ENCODE measurements at places on chromosomes 2 and 18.

GRCh38 chr2:109529532-109530449, 84.0 kb downstream of the SEPTIN10 start:
- no peak for DNase-seq

DNA sequence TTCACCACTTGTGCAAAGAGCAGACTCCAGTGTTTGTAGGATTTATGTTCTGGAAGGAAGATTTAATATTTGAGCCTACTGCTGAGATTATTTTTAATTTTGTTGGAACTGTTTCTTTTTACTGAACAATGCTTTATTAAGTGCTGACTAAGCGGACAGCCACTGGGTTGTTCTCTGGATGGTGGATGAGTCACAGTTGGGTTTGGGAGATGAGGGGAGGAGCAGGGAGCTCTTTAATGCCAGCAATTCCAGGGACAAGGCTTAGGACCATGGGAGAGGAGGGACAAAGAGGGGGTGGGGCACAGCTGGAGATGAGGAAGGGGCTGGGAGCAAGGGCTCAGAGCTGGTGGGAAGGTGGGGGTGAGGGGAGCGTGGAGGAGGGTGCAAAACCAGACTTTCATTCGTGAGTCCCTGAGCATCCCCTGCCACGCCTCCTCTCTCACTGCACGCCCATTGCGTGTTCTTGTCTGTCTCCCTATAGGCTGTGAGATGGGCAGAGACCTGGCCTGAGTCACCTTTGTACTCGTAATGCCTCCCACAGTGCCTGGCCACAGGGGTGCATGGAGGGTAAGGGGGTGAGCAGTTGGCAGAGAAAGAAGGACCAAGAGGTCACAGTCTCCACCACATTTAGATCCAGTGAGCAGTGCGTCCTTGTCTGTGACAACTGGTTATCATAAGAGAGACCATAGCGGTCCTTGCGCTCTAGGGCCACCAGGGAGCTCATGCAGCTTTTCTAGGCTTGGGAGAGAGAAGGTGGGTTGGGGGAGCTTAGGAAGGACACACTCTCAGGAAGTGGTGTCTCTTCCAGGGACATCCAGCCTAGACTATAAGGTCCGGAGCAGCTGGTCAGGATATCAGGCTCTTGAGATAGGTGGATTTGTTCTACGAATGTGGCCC, 18.4 kb downstream of the SLC4A3 start:
- peak; percentile 70 for DNase-seq

- no peak for DNase-seq
Observed at GRCh38 chr2:1287427-1287826, 125.8 kb upstream of the TPO start.

DNA sequence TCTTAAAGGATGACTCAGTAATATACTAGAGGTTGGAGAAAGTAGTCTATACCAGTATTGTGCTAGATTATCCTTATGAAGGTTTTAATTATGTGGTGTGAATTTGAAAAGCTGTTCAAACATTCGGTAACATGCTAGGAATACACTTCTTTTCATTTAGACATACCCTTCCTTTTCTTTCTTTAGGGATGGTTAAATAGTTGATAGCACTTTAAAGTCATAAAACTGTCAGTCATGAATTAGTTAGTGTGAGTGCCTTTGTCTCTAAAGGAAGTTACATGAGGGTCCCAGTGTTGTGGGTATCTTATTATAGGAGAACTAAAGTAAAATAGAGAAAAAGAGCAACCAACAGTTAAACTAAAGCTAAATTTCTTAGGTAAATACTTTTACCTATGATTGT, 149.3 kb downstream of the CSRNP3 start:
- no peak for DNase-seq

- DNase-seq, result no peak
Observed at GRCh38 chr2:69223759-69224511, 163.1 kb downstream of the GFPT1 start.

DNA sequence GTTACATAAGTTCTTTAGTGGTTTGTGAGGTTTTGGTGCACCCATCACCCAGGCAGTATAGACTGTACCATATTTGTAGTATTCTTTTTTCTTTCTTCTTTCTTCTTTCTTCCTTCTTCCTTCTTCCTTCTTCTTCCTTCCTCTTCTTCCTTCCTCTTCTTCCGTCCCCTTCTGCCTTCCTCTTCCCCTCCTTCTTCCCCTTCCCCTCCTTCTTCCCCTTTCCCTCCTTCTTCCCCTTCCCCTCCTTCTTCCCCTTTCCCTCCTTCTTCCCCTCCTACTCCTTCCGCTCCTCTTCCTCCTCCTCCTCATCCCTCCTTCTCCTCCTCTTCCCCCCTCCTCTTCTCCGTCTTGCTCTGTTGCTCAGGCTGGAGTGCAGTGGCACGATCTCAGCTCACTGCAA, 41.6 kb downstream of the CAB39 start:
- no peak for DNase-seq

DNA sequence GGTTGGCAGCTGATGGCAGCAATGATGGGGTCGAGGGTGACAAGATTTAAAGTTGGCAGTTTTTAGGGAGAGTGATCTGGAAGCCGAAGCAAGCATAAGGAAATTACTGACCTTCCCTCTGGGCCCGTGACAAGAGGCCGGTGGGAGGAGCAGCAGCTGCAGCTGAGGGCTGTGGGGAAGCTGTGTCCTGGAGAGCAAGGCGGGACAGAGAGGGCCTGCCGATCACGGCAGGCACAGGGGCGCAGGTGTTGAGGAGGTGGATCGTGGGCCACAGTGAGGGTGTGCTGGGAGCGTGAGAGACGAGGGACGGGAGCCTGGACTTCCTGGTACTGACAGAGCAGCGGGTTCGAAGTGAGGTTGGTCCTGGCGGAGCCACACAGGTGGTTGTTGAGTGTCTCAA, 31.0 kb downstream of the TRAF3IP1 start:
- DNase-seq, result no peak

DNA sequence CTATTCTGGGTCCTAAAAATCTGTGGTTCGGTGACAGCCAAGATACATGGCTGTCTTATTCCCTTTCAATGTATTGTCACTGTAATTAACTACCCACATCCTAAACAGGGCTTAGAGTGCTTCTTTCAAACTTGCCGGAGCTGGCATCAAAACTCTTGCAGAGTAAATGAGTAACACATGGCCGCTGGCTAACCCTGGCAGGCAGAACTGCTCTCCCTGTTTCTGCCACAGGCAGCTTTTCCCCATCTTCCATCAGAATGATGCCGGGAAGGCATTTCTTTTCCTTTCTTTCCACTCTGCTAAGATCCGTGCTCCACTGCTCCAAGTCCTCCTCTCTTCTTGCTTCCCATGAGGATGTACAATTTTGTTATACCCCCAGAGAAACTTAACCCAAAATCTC, 54.8 kb upstream of the PTPRM start:
- DNase-seq, result no peak

- DNase-seq, result no peak
Observed at GRCh38 chr2:114709936-114710850, 267.8 kb downstream of the DPP10 start.

- DNase-seq, result no peak
Observed at GRCh38 chr2:20224716-20225293, at the start of gene SDC1. TSS of gene SDC1 (minus strand) at chr2:20225130. CDS start at chr2:20224867, 263 bp downstream.

DNA sequence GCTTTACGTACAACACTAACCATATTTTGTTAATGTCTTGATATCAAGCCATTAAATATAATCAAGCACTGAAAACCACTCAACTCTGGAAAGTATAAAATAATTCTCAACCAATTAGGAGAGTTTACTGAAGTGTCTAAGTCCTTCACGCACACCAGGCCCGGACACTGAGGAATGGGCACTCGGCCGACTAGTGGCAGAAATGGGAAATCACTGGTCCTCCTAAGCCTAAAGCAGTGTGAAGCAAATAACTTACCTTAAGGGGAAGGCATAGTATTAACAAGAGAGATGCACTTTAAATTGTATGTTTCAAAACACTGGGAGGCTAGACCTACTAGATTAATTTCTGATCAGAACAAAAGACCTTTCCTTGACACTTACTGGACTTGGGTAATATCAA, 45.7 kb downstream of the FAM210A start:
- DNase-seq, result no peak

DNA sequence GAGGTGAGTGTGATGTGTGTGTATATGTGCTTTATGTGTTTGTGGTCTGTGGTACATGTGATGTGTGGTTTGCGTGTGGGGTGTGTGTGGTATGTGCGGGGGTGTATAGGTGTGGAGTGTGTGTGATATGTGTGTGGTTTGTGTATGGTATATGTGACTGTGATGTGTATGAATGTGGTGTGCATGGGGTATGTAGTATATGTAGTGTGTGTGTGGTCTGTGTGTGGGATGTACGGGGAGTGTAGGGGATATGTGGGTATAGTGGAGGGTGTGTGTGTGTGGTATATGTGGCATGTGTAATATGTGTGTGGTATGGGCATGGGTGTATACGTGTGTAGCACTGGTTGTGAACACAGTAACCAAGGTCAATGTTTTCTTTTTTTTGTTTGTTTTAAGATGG, 87.4 kb downstream of the ZNF385B start:
- no peak for DNase-seq

DNA sequence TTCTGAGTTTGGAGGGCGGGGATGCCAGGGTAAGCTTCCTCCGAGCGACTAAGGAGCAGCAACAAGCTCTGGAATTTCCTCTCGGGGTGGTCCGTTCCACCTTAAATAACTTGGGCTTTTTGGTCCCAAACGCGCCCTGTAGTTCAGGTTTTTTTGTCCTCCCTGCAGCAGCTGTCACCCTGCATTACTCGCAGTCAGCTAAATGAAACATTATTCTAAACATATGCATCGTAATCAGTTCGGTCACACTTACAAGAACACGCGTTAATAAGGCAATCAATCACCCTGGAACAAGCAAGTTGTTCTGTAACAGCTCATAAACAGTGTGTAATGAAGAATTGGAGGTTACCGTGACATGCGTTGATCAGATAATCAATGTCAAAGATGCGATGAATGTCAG, 8.3 kb downstream of the EVX2 start:
- no peak for DNase-seq

DNA sequence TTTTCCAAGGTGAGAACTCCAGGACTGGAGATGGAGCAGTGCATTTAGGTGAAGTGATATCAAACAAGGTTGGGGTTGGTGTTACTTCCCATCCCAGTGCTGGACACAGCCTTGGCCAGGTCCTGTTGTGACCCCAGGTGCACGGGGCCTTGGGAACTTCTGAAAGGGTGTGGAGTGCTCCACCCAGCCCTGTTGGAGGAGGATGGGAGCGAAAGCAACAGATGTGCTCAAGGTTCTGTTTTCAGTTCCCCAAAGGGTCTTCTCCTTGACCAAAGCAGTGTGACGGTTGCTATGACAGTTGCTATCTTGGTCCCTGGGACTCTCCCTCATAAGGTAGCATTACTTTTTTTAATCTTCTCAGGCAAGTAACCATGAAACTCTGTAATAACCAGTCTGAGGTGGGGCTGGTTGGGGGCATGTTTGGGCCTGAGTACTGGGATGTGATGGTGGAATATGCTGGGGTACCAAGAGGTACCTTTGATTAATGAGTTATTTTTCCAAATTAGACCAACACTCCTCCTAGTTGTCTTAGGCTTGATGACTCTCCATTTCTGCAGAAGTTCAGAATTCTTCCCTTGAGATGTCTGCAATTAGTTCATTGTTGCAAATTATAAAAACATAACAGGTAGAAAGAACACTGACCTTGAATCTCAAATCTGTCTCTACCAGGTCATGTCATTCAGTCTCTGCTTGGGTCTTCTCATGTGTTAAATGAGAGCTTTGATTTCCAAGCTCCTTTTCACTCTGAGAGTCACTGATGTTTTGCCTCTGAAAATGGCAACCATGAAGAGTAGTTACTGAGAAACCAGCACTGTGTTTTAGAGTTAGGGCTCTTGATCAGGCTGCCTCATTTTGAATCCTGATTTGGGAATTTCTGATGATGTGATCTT, 154.5 kb downstream of the RPIA start:
- DNase-seq, result no peak

DNA sequence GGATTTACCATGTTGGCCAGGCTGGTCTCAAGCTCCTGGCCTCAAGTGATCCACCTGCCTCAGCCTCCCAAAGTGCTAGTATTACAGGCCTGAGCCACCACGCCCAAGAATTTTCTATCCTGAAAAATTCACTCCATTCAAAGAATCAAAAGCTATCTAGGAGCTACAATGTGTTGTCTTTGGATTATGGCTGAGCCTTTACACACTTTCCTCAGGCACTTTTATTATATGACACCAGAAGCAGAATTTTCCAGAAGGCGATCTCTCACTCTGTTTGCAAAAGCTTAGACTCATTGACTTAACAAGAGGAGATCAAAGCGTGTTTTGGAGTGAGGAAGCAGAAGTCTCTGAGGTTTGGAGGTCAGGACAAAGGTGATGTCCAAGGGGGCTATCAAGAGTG, 3.6 kb downstream of the FAM124B start:
- DNase-seq, result no peak

DNA sequence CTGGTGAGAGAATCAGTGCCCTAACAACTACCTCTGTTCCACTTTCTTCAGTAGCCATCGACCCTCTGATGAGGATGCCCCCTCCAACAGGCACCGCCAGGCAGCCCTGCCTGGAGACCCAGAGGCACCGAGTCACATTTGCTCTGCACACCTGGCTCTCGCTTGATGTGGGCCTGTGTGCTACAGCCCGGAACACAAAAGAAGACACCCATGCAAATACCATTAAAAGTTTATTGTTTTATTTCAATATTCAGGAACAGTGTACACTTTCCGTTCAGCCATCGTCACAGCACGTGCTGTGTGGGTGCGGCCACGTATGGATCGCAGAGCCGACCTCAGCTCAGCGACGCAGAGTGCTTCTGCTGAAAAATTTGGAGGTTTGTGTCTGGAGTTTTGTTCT, 154.0 kb downstream of the MBP start:
- DNase-seq, result no peak

DNA sequence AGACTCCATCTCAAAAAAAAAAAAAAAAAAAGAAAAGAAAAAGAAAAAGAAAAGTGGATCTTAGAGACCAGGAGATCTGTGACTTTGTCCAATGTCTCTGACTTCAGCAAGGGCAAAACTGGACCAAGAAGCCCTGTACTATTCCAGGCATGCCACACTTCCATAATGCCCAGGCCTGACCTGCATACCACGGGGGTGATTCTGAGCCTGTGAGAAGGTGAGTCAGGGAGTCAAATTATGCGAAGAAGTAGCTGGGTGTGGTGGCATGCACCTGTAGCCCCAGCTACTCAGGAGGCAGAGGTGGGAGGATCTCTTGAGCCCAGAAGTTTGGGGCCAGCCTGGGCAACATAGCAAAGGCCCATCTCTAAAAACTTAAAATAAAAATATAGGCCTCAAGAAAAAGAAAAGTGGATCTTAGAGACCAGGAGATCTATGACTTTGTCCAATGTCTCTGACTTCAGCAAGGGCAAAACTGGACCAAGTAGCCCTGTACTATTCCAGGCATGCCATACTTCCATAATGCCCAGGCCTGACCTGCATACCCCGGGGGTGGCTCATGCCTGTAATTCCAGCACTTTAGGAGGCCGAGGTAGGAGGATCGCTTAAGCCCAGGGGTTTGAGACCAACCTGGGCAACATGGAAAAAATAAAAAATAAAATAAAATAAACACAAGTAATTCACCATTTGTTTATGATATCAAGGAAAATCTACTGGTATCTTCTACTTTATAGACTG, 12.2 kb upstream of the PUM2 start:
- DNase-seq, result no peak

Data from fibroblast of skin of left quadriceps (primary cell).